Left lobe of liver (tissue), 2 donors: ENCODE measurements at places on chromosomes 2 and 18.

DNA sequence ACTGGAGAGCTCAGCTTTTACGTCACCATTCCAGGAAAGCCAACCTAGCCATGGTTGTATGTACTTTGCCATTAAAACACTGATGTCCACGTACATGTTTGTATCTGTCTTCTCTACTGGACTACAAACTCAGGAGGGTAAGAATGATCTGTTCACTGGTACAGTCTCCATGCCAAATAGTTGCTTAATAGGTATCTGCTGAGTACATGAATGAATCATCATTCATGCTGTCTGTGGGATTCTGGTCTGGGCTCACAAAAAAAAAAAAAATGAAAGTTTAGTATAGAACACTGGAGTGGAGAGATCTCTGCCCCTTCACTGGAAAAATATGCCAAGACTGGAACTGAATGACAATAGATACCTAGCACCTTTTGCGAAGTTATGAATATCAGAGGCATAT, 102.6 kb upstream of the ITGA4 start:
- DNase-seq = no peak

- no peak for DNase-seq
Observed at GRCh38 chr2:237473878-237474441, 13.1 kb upstream of the MLPH start.

DNA sequence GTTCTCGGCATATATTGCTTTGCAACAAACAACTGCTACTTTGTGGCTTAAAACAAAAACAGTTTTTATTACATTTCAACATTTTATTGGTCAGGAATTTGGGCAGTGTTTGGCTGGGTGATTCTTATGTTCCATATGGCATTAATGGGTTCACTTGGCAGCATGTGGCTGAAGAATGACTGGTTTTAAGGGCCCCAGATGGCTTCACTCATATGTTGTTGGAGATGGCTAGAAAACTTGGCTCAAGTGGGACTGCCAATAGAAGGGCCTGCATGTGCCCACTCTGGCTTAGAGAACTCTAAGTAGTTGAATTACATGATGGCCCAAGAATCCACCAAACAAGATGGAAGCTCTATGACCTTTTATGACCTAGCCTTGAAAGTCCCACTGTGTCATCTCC, 86.1 kb downstream of the FASTKD2 start:
- DNase-seq = no peak

- no peak for DNase-seq
Observed at GRCh38 chr2:109407276-109408042, 206.3 kb downstream of the SEPTIN10 start.

- DNase-seq = no peak
Observed at GRCh38 chr2:185337033-185337432, 401.6 kb upstream of the FSIP2 start.

GRCh38 chr2:171410624-171411023, 23.2 kb downstream of the METTL8 start:
- no peak for DNase-seq

GRCh38 chr18:2932247-2933181, 80.4 kb downstream of the LPIN2 start:
- DNase-seq = no peak

DNA sequence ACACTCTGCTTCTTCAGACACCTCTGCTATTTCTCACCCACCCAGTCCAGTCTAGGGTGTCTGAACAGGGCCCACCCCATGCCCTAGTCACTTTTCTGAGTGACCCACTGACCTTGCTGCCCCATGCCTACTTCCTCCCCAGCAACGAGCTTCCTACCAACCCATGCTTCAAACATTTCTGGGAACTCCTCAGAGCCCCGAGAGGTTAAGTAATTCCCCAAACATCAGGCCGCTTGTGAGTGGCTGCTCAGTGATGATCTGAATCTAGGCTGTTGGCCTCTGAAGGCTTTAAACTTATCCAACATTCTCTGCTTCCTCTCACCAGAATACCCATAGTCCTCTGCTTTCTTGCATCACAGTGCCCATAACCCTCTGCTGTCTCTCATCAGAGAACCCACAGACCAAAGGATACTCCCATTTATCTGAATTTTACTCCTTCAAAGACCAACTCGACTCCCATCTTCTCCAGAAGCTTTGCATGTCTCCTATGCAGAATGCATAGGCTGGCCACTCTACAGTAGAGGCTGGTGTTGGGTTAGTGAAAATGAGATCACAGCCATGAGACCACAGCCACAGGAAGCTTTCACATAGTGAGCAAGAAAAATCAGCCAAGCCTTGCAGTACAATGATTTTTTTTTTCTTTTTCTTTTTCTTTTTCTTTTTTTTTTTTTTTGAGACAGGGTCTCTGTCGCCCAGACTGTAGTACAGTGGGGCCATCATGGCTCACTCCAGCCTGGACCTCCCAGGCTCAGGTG, 309.5 kb upstream of the LYPD1 start:
- DNase-seq = no peak

DNA sequence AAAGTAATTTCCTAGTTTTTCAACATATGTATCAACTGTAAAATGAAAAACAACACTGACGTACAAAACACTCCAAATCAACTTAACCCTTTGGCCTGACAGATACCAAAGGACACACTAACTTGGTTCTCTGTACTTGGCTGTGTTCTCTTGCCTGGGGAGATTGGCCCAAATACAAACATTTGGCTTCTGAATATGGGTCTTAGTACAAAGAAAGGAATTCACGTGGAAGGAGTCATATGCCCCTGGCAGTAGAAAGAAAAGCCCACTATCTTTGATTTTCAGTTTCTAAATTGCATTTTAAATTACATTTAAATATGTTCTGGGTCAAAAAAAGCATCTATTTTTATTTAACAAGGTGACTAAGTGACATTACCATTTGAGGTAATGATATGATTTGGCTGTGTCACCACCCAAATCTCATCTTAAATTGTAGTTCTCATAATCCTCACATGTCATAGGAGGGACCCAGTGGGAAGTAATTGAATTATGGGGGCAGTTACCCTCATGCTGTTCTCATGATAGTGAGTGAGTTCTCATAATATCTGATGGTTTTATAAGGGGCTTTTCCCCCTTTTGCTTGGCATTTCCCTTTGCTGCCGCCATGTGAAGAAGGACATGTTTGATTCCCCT, 153.6 kb upstream of the CCDC195 start:
- DNase-seq = no peak

GRCh38 chr2:86201671-86202335, 2.5 kb downstream of the MRPL35 start:
- DNase-seq = no peak
